Thoracic aorta endothelial cell (primary cell): ENCODE measurements at places on chromosomes 2 and 18. TPM values are rescaled to one million over a fixed set of nuclear protein-coding genes. Genes with fewer than 3 reads are reported as not detected.

Gene NCOA1
- 15.8 and 15.9 TPM in 2 replicates for total RNA-seq

Gene NGEF
- 0.50 and 1.5 TPM in 2 replicates for total RNA-seq

Gene ARHGAP28
- total RNA-seq: 14.1 and 26.6 TPM in 2 replicates

Gene SGO2
- total RNA-seq: 33.1 and 44.5 TPM in 2 replicates

Gene AMER3
- total RNA-seq: not detected in 2 replicates

Gene IL1R1
- 5.4 and 10.9 TPM in 2 replicates for total RNA-seq

Gene SERPINB12
- not detected in 2 replicates for total RNA-seq

Gene GTF2A1L
- 0.57 and 0.93 TPM in 2 replicates for total RNA-seq
